ENCODE measurements at places on chromosomes 5 and 9.

GRCh38 chr5:157431544-157432200 lies 28.3 kb upstream of the NIPAL4 start:
- DNase-seq: no peak

GRCh38 chr5:42886635-42887034 lies 74.9 kb upstream of the SELENOP start:
- DNase-seq: no peak

DNA sequence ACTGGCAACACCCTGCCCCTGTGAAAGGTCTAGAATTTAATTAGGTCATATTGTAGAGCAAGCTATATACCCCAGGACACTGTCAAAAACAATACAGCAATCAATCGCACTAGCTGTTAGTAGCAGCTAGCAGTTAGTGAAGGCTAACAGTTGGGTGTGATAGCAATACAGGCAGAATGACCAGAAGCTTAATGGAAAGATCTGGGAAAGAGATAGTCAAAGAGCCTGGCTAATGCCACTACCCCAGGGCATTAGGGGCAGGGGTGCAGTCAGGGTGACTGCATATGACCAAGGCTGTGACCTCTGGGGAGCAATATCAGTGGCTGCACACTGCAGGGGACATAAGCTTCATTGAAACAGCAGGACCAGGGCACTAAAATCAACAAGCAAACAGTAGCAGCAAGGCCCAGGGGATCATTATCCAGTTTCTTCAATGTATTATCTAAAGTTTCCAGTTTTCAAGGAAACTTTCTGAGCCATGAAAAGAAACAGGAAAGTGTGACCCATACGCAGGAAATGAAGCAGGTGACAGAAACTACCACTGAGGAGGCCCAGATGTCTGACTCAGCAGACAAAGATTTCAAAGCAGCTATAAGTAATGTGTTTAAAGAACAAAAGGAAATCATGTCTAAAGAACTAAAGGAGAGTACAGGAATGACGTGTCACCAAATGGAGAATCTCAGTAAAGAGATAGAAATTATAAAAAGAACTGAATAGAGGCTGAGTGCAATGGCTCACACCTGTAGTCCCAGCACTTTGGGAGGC lies 82.4 kb downstream of the ZNF354C start:
- DNase-seq: no peak

GRCh38 chr5:124034963-124035362 lies 523.0 kb downstream of the CSNK1G3 start:
- DNase-seq: no peak

DNA sequence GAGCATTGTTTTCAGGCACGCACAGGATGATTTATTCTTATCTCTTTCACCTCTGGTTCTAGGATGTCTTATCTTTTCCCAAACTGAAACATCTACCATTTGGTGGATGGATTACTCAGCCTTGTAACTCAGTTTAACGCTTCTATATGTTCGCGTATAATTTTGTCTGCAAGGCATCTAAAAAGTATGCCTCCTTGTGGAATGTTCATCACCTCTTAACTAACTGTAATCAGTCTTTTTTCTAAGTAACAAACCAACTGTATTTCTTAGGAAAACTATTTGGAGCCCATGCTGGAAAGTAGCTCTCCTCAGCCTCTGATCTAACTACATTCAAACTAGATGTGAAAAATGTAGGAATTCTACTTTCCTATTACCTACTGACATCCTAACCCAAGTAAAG lies 11.5 kb upstream of the F2RL2 start:
- no peak for DNase-seq

GRCh38 chr5:7250611-7251010 lies 145.3 kb upstream of the ADCY2 start:
- DNase-seq: no peak

DNA sequence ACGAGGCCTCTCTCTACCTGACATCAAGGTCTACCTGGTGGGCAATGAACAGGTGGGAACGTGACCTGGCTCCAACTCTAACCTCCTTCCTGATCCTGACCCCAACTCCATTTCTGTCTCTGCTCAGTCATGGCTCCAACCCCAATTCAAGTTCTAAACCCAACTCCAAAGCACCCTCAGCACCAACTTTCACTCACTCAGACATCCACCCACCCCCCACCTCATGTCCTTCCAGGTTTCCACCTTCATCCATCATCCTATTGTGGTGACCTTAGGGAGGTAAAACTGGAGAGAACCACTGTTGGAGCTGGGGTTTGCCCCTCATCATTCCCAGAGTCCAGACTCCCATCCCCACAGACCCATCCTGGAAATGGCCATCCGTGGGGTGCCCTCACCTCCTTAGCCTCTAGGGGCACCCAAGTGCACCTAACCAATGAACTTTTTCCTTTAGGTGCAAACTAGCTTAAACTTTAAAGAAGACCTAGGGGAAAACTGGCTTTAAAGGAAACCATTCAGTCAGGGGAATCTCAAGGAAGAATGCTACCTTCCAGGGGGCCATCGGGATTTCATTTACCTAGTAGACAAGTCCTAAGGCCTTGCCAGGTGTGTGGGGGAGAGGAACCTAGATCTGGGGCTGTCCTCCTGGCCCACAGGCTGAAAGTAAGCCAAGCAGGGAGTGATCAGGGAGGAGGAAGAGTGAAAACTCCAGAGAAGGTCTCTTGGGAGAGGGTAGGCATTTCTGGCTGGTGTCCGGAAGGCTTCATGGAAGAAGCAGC lies 11.3 kb downstream of the RGS14 start:
- no peak for DNase-seq

GRCh38 chr9:108434502-108434901 lies 421.3 kb downstream of the ACTL7B start:
- DNase-seq: no peak

GRCh38 chr9:71758277-71758676 lies 10.0 kb downstream of the CEMIP2 start:
- DNase-seq: no peak

- no peak for DNase-seq
Observed at GRCh38 chr9:89983411-89983810, 378.6 kb downstream of the GADD45G start.

- DNase-seq: no peak
Observed at GRCh38 chr9:129725795-129726251, 27.0 kb downstream of the PTGES start.

GRCh38 chr5:80711938-80712337 lies 57.2 kb upstream of the DHFR start:
- no peak for DNase-seq

DNA sequence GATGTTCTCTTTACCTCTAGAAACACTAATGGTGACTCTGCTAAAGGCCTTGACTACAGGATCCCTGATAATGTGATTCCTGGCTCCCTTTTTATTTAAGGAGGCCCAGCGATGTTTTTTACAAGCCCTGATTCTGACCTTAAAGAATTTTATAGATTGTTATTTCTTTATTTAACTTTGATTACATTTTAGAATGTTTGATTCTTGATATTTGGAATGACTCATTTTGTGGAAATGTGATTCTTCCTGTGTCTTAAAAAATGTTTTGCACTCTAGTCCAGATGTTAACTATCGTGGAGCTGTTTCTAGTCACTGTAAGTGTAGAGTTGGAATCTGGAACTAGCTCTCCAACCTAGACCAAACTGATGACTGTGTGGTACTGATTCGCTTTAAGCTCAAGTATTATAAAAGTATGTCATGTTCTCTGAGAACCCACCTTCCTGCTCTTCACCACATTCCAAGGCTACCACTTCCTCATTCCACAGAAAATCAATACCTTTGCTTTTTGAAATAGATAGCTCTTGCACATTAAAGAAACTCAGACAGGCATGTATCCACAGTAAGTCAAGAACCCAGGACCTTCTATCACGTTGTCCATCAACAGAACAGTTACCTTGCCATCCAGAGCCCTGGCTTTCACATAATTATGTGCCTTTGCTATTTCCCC lies 65.2 kb downstream of the JMY start:
- DNase-seq: no peak

GRCh38 chr9:121837113-121837961 lies 185.9 kb downstream of the DAB2IP start:
- DNase-seq: no peak

GRCh38 chr9:121283080-121283398 lies 15.1 kb downstream of the GSN start:
- no peak for DNase-seq

- no peak for DNase-seq
Observed at GRCh38 chr9:94773655-94774054, 47.2 kb downstream of the AOPEP start.

GRCh38 chr5:137091472-137091871 lies 407.7 kb downstream of the SPOCK1 start:
- no peak for DNase-seq

GRCh38 chr5:178895615-178896571 lies at the start of gene ZFP2:
TSS of gene ZFP2 (plus strand) at chr5:178895913. CDS start at chr5:178931314, 35,401 bp downstream.
- no peak for DNase-seq

DNA sequence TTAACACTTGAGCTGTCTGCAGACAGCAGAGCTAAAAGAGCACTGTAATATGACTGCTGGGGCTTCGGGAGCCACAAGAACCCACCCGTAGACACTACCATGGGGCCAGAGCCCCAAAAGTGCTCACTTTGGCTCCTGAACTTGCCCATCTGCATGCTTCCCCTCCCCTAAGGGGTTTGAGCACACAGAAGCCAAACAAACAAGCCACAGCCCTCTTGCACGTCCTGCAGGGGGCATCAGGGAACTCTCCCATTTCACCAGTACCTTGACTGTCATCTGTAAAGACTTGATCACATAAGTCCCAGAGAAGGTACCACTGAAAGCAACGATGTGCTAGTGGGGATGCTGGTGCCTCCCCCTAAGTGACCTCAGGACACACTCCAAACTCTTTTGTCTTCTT lies 681.8 kb downstream of the SEMA5A start:
- DNase-seq: no peak

GRCh38 chr9:76417394-76417793 lies 23.2 kb upstream of the RFK start:
- DNase-seq: no peak

DNA sequence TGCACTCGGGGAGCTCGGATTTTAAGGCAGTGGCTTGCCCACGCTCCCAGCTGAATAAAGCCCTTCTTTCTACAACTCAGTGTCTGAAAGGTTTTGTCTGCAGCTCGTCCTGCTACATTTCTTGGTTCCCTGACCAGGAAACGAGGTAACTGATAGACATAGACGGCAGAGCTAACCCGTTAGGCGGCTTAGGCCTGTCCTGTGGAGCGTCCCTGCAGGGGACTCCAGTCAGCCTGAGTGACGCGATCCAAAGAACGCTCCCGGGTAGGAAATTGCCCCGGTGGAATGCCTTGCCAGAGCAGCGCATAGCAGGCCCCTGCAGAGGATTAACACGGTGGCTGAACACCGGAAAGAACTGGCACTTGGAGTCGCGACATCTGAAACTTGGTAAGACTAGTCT lies 1.8 kb upstream of the SELENOP start:
- DNase-seq: no peak

GRCh38 chr9:105900123-105900522 lies 205.8 kb downstream of the TMEM38B start:
- no peak for DNase-seq

DNA sequence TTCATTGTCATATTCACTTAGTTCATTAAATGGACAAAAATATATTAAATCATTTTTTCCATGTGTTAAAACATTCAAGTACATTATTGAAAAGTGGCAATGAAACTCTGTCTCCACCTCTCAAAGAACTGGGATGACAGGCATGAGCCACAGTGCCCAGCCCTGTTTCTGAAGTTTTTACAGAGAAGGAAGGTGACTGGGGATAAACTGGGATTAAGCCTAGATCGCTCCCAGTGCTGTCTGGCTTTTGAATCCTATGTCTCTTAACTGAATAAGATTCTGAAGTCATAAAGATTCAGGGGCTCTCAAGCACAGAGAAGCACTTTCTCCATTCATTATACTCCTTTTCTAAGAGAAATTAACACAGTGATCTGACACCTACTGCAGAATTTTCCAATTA lies 88.3 kb downstream of the SLC38A9 start:
- no peak for DNase-seq

- DNase-seq: peak; percentile 47
Observed at GRCh38 chr5:134526483-134527155, 1.1 kb downstream of the JADE2 start.

- DNase-seq: no peak
Observed at GRCh38 chr9:13278023-13278367, 1.5 kb downstream of the MPDZ start.

Data from activated naive CD4-positive, alpha-beta T cell (primary cell).